ENCODE measurements at places on chromosomes 11 and 22.

- H3K4me1 ChIP-seq: peaks cover 35% of the 10 kb centered on the region
- H3K36me3 ChIP-seq: no peaks in the 10 kb centered on the region
- no peak overlapping the region for H3K4me3 ChIP-seq
Observed at GRCh38 chr22:27578937-27579617, 222.5 kb downstream of the MN1 start.

- peak overlapping the region; percentile 84 for H3K27ac ChIP-seq
- no peak overlapping the region for H3K4me3 ChIP-seq
- H3K36me3 ChIP-seq: no peaks in the 10 kb centered on the region
- H3K27me3 ChIP-seq: no peaks in the 10 kb centered on the region
- peak; percentile 86 for DNase-seq
Observed at GRCh38 chr11:108115500-108116140, 5.7 kb upstream of the ACAT1 start.

- no peak overlapping the region for H3K4me3 ChIP-seq
- H3K27me3 ChIP-seq: no peaks in the 10 kb centered on the region
- H3K27ac ChIP-seq: peak overlapping the region; percentile 3
- H3K4me1 ChIP-seq: peaks cover 12% of the 10 kb centered on the region
- no peak for DNase-seq
- H3K36me3 ChIP-seq: no peaks in the 10 kb centered on the region
Observed at GRCh38 chr11:128195057-128195751, 392.2 kb downstream of the ETS1 start.

DNA sequence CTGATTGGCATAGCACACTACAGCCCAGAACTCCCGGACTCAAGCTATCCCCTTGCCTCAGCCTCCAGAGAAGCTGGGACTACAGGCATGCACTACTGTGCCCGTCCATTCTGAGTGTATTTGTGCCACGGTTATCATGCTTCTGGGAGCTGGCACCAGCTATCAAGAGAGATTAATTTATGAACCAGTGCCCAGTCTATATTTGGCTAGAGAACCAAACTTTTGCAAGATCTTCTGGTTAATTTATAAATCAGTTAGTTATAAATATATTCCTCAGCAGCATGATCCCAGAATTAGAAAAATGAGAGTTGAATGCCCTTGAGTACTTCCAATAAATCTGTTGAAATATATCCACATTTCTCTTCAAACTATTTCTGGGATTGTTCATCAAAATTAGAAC lies 67.5 kb upstream of the OR5AN1 start:
- no peak overlapping the region for H3K27ac ChIP-seq
- no peak for DNase-seq
- H3K27me3 ChIP-seq: peaks cover 7% of the 10 kb centered on the region
- no peak overlapping the region for H3K4me3 ChIP-seq

DNA sequence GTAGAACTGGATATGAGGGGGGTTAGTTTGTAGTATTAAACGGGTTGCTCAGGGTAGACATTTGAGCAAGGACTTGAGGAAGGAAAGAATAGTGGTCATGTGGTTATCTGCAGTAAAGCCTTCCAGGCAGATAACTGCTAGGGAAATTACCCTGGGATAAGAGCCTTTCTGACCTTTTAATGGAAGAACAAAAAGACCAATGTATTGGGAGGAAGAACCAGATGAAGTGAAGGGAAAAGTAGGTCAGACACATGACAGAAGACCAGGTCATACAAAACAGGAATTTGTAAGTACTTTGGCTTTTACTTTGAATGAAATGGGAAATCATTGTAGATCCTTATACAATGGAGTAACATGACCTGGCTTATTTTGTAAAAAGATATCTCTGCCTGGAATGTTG lies 241.9 kb upstream of the CTSC start:
- H3K36me3 ChIP-seq: no peaks in the 10 kb centered on the region
- H3K4me3 ChIP-seq: no peak overlapping the region
- no peaks in the 10 kb centered on the region for H3K4me1 ChIP-seq
- no peak for DNase-seq
- H3K27ac ChIP-seq: no peak overlapping the region

DNA sequence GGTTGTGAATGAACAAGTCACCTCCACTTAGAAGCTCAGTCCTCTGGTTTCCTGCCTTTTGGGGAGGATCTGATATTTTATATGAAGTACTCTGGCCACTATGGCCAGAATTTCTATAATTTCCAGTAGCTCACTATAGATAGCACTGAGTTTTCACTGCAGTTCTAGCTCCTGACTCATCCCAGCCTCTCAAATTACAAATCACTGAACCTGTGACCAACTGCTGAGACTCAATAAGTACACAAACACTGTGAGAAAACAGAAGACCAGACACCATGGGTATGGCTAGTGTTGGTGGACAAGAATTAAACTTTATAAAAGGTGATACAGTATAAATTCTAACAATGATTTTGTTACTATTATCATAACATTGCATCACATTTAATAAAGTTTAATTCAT lies 47.1 kb upstream of the UCP3 start:
- DNase-seq: no peak
- no peaks in the 10 kb centered on the region for H3K4me1 ChIP-seq
- no peaks in the 10 kb centered on the region for H3K27me3 ChIP-seq
- H3K27ac ChIP-seq: no peak overlapping the region

DNA sequence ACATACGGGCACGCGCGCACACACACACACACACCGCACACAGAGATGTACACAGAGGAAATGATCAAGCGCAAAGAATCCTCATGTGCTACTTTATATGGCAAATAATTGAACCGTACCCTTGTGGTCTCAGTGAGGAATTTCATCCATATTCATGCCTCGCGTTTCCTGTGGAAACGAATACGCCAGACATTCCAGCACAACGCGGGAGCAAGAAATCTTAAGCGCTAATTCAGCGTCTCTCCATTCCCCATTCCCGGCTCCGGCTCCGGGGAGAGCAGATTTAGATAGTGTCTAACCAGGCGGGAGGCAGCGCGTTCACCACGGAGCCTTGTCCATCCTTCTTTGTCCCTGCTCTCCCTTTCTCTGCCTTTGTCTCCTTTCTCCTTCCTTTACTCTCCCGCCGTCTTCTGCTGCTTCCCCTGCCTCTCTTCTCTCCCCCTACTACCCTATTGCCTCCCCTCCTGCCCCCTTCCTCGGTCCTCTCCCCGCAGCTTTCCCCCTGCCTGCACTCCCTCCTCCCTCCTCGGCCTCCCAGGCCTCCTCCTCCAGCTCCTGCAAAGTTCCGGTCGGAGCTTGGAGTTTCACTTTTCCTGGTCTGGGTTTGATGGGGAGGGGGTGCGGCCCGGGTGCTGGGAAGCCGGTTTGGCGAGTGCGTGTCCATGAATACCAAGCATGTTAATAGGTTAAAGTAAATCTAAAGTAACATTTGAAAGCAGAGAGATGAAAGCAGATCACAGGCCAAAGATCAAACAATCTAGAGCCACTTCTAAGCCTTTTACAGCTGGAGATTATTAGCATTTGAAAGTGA lies 579.3 kb downstream of the BUD13 start:
- peaks cover 58% of the 10 kb centered on the region for H3K27me3 ChIP-seq
- no peak for DNase-seq
- H3K4me1 ChIP-seq: peaks cover 13% of the 10 kb centered on the region
